ENCODE measurements at places on chromosomes 6 and 20. TPM values are rescaled to one million over a fixed set of nuclear protein-coding genes. Genes with fewer than 3 reads are reported as not detected.

DNA sequence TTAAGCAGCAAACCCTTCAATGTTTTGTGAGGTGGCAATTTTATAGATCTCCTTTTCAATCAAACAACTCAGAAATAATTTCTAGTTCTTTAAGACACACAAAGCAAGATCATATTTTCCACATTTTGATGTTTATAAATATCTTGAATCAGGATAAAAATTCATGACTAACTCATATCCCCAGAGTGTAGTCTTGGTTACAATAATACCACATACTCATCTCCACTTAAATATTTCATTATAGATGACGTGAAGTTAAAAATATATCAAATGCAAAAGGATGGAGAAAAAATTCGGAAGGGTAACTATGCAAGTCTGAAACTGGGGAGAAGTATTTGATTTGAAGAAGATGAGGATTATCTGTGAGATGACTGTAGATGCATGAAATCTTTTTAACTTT is 59.8 kb upstream of the HIVEP1 start:
- DNase-seq = no peak

- no peak for DNase-seq
These were observed 154.6 kb downstream of the SOBP start for GRCh38 chr6:107644513-107644912.

Gene FRK
- total RNA-seq = 0.60 TPM

DNA sequence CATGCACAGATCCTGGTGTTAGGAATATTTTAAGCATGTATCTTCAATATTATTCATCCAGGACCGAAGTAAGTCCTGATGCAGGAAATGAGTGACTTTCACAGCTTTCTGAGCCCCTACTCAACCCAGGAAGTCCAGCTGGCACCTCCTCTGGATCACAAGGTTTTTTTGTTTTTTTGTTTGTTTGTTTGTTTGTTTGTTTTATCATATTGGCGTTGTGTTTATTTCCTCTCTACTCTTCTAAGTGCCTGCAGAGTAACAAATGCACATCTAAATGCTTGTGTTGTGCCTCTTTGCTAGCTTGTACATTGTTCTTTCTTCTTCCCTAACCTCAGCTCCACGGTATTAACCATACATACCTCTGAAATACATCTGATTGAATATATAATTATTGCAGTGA is 594.3 kb upstream of the ADGRB3 start:
- no peak for DNase-seq

Gene MAS1
- total RNA-seq = not detected

Gene OPRL1
- total RNA-seq = 9.6 TPM

DNA sequence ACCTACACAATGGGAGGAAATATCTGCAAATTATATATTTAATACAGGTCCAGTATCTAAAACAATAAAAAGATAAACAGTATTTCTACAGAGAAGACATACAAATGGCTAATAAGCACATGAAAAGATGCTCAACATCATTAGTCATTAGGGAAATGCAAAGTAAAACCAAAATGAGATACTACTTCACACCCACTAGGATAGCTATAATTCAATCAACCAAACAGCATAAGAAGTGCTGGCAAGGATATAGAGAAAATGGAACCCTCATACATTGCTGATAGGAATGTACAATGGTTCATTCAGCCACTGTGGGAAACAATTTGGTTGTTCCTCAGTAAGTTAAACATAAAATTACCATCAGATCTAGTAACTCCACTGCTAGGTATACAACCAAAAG is 48.7 kb downstream of the NUDT3 start:
- DNase-seq = no peak

GRCh38 chr6:5481750-5482149 is 220.4 kb downstream of the FARS2 start:
- DNase-seq = no peak
